AG09319 (cell line): ENCODE measurements at places on chromosomes 13 and 19.
A peak's percentile ranks its signal among the peaks of the same experiment; 100 is the strongest.

DNA sequence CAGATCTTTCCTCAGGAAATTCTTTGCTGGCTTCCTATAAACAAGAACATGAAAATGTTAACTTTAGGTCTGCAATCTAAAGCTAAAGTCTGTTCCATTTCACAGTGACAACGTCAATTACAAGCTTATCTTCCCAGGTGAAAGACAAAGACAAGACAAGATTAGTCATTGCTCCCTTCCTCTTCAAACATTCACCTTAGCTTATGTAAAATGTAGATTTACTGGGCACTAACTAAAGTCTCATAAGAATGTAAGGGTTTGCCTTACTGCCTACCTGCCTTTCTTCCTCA lies 17.2 kb downstream of the TNFSF14 start:
- DNase-seq = no peak

GRCh38 chr19:43639519-43640423 lies at the start of gene CADM4:
Gene CADM4 (minus strand): TSS chr19:43639850. CDS start chr19:43639790, 60 bp downstream.
- no peak for DNase-seq

- DNase-seq = no peak
Measured at GRCh38 chr13:99062593-99062992, 84.7 kb upstream of the DOCK9 start.

DNA sequence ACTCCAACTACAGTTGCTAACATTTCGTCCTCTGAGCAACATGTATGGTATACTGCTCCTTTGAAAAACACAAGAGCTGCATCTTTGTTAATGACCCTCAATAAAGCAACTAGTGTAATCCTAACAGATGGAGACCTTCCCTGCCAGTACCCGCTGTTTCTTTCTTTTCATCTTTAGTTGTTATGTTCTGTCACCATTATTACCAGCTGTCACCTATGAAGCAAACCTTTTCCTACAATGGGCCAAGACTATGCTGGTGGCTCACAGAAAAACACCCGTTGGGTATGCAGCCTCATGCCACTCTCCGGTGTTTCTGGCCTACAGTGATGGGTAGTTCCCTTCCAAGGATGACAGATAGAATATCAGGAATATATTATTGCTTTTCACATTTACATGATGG lies 29.7 kb upstream of the CYSLTR2 start:
- DNase-seq = no peak

DNA sequence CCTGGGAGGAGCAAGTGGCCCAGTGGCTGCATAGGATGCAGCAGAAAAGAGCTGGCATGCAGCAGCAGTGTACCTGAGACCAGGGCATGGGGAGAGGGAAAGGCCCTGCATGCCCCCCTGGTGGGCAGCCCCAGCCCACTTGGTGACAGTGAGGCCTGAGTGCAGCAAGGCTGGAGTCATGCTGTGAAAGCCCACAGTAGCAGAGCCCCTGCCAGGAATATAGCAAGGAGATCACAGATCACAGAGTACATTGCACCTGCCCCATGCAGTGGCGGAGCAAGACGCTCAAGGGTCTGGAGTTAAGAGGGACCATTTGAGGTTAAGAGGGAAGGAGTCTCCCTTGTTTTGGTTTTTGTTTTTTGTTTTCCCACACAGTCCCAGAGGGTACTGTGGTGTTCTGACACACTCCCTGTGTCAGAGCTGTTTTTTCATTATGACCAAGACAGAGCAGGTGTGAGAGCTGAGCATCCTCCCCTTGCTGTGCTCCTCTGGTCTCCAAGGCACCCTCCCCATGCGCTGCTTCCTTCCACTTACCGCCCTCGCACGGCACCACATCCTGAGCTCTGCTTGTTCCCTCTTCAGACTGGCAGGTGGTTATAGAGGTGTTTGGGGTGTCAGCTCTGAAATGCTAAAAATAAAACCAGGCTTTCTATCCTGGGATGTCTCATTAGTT lies 85.0 kb upstream of the UBL3 start:
- no peak for DNase-seq

DNA sequence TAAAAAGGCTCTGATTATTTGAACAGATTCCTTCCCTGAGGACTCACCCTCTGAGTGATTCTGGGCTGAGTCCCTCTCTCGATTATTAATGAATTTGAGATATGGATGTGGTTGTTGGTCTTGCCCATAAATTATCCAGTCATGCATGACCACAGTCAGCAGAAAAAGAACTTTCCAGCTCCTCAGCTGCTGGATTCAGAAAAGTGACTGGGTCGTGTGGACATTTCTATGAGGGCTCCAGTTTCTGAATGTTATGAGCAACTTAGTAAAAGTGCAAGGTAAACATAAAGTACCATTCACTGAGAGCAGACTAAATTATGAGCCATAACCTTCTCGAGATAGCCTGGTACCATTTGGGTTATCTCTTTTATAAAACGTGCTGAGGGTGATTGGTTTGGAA lies 100.1 kb upstream of the CLDN10 start:
- DNase-seq = no peak

DNA sequence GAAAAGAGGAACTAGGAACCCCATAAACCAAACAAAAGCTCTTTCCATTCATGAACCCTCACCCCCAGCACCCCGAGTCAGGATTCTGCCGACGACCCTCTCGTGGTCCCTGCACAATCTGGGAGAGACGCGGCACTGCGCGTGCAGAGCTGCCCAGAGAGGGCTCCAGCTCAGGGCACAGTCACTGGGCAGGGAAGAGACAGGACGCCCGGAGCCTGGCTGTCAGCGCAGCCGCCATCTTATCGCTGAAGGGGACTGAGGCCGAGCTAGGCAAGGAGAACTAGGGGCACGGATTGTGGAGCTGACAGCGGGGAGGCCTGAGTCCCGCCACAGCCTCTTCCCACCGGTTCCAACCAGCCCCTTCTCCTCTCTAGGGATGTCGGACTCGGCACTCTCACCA lies 349 bp downstream of the ZNF98 start:
- DNase-seq = no peak

DNA sequence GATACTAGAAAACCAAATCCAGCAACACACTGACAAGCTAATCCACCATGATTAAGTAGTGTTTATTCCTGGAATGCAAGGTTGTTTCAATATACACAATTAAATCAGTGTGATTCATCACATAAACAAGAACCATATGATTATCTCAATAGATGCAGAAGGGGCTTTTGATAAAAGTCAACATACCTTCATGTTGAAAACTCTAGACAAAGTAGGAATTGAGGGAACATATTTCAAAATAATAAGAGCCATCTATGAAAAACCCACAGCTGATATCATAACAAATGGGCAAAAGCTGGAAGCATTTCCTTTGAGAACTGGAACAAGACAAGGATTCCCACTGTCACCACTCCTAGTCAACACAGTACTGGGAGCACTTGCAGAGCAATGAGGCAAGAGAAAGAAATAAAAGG lies 213.6 kb upstream of the CSNK1A1L start:
- DNase-seq = peak; percentile 57
